ENCODE measurements at places on chromosomes 2 and 18.

DNA sequence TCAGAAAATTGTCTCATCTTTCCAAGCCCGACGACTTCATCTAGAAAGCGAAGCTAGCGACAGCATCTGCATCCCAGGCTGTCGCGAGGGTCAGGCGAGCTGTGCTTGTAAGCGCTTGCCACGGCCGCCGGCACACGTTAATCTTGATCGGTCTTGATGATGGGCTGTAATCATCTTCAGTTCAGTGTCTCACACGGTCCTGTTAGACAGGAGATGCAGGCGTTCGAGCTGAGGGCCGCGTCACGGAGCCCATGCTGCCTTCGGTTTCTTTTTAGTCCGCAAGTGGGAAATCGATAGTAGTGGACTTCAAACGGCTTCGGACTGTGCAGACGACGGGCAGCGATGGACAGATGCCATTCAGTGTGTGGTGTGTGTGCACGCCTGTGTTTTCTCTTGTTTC is 43.6 kb downstream of the ADI1 start:
- DNase-seq: no peak

DNA sequence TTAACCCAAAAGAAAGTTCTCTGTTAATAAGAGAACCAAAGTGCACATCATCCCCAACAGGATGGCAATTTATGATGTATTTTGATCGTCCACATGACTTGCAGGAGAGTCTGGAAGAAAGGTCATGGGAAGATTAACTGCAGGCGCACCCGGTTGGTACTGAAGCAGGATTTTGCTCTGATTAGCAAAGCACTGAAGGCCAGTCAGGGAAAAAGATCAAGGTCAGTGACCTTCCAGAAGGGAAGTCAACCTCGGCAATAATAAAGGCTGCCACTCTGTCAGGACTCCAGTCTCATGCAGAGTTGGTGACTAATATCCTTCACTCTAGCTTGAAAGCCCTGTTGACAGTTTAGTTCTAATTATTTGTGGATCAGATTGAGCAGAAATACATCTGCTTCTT is 432.7 kb upstream of the RAB12 start:
- no peak for DNase-seq

GRCh38 chr18:55381277-55381676 is 206.7 kb downstream of the TCF4 start:
- peak; percentile 6 for DNase-seq

- DNase-seq: no peak
Observed at GRCh38 chr2:183967756-183968155, 630.6 kb upstream of the ZNF804A start.

- DNase-seq: no peak
Observed at GRCh38 chr2:237718277-237718634, 80.3 kb upstream of the RBM44 start.

All from suppressor macrophage treated with lipopolysaccharide for 1 hour (primary cell).